Lower lobe of right lung (tissue), 2 donors: ENCODE measurements at places on chromosomes 11 and 22.

- no peaks in the 10 kb centered on the region for H3K36me3 ChIP-seq
- no peak overlapping the region for H3K4me3 ChIP-seq
- H3K4me1 ChIP-seq = no peaks in the 10 kb centered on the region
- no peaks in the 10 kb centered on the region for H3K27me3 ChIP-seq
- no peak overlapping the region for H3K27ac ChIP-seq
- no peak for DNase-seq
Measured at GRCh38 chr11:125968354-125968753, 22.5 kb downstream of the VSIG10L2 start.

DNA sequence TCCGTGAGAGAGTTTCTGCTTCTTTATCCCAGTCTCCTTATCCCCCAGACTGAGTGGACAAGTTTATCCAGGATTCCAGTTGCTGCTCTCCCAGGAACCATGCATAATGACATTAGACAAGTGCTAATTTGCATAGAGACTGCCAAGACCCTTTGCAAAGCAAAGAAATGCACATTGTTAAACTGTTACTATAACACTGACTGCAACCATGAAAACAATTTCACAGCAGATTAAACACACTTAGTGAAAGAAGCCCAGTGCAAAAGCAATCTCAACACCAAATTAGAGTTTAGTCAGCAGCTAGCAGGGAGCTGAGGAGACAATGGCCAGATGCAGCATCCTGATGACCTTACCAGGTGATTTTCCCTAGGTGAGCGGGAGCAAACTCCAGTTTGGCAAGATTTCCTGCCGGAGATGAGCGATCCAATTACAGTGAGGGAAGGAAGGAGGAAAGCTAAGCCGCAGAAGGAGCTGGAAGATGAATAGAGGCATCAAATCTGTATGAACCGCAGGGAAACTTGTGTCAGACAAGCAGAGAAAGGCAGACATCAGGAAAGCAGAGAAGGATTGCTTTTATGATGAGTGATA lies 273.8 kb upstream of the B3GAT1 start:
- no peaks in the 10 kb centered on the region for H3K36me3 ChIP-seq
- H3K27me3 ChIP-seq = peaks cover 12% of the 10 kb centered on the region
- H3K4me1 ChIP-seq = no peaks in the 10 kb centered on the region
- no peak for DNase-seq

- no peaks in the 10 kb centered on the region for H3K27me3 ChIP-seq
- H3K27ac ChIP-seq = no peak overlapping the region
- no peak overlapping the region for H3K4me3 ChIP-seq
Measured at GRCh38 chr11:15793043-15793996, 563.0 kb downstream of the SOX6 start.

- peak overlapping the region; percentile 26 for H3K27ac ChIP-seq
- H3K4me1 ChIP-seq = peaks cover 7% of the 10 kb centered on the region
- H3K36me3 ChIP-seq = peaks cover 26% of the 10 kb centered on the region
- no peaks in the 10 kb centered on the region for H3K27me3 ChIP-seq
- no peak overlapping the region for H3K4me3 ChIP-seq
- no peak for DNase-seq
Measured at GRCh38 chr11:71991494-71991893, 7.2 kb upstream of the IL18BP start.

GRCh38 chr22:46833228-46833627 lies 70.8 kb downstream of the TBC1D22A start:
- H3K4me3 ChIP-seq = no peak overlapping the region
- H3K36me3 ChIP-seq = peaks cover 7% of the 10 kb centered on the region
- no peak for DNase-seq
- no peaks in the 10 kb centered on the region for H3K27me3 ChIP-seq
- peaks cover 25% of the 10 kb centered on the region for H3K4me1 ChIP-seq

DNA sequence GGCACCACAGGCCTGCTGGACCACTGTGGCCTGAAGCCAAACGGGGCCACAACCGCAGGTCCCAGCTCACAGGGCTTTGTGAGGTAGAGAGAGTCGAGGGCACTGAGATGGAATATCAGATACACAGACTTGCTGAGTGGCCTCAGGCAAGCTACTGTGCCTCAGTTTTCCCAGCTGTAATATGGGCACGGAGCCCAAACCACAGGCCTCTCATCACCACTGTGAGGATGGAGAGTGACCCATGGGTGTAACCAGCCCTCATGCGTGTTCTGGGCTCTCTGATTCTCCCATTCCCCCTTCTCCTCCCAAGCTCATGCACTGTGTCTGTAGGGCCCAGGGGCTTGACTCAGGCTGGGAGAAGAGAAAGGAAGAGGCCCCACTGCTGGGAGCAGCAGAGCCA lies 4.2 kb downstream of the UNC93B1 start:
- no peak overlapping the region for H3K4me3 ChIP-seq
- peak; percentile 20 for DNase-seq
- H3K4me1 ChIP-seq = peaks cover 33% of the 10 kb centered on the region
- peaks cover 6% of the 10 kb centered on the region for H3K36me3 ChIP-seq
- no peaks in the 10 kb centered on the region for H3K27me3 ChIP-seq

- peak overlapping the region; percentile 64 for H3K27ac ChIP-seq
- peak; percentile 87 for DNase-seq
- peaks cover 59% of the 10 kb centered on the region for H3K4me1 ChIP-seq
- H3K4me3 ChIP-seq = peak overlapping the region; percentile 55
Measured at GRCh38 chr11:3160252-3161031, 4.7 kb downstream of the OSBPL5 start.

GRCh38 chr22:38148245-38148644 lies 33.4 kb downstream of the PLA2G6 start:
- H3K36me3 ChIP-seq = no peaks in the 10 kb centered on the region
- peaks cover 17% of the 10 kb centered on the region for H3K4me1 ChIP-seq
- H3K27ac ChIP-seq = no peak overlapping the region
- H3K27me3 ChIP-seq = no peaks in the 10 kb centered on the region

DNA sequence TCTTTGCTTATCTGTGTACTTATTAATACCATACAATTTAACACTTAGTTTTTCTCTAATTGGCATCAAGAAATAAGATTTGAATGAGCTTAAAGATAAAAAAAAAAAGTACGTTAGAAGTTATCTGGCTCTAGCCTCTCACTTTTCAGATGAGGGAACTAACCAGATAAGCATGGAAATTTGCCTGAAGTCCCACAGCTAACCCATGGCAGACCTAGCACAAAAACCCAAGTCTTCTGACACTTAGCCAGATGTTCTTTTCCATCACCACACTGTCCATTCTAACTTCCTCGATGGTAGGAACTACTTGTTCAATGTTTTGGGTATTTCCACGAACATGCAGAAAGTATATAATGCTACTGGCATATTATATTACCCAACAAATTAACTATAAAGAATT lies 7.4 kb upstream of the SOX6 start:
- H3K27ac ChIP-seq = no peak overlapping the region
- no peaks in the 10 kb centered on the region for H3K4me1 ChIP-seq
- no peaks in the 10 kb centered on the region for H3K36me3 ChIP-seq
- H3K4me3 ChIP-seq = no peak overlapping the region

- no peaks in the 10 kb centered on the region for H3K27me3 ChIP-seq
- no peaks in the 10 kb centered on the region for H3K36me3 ChIP-seq
- H3K27ac ChIP-seq = no peak overlapping the region
- DNase-seq = no peak
- H3K4me3 ChIP-seq = no peak overlapping the region
- no peaks in the 10 kb centered on the region for H3K4me1 ChIP-seq
Measured at GRCh38 chr11:108743851-108744250, 79.0 kb downstream of the DDX10 start.

- H3K4me1 ChIP-seq = no peaks in the 10 kb centered on the region
- peaks cover 14% of the 10 kb centered on the region for H3K36me3 ChIP-seq
- no peak overlapping the region for H3K27ac ChIP-seq
- DNase-seq = no peak
- no peaks in the 10 kb centered on the region for H3K27me3 ChIP-seq
- H3K4me3 ChIP-seq = no peak overlapping the region
Measured at GRCh38 chr22:42509548-42509947, 10.0 kb downstream of the RRP7A start.

DNA sequence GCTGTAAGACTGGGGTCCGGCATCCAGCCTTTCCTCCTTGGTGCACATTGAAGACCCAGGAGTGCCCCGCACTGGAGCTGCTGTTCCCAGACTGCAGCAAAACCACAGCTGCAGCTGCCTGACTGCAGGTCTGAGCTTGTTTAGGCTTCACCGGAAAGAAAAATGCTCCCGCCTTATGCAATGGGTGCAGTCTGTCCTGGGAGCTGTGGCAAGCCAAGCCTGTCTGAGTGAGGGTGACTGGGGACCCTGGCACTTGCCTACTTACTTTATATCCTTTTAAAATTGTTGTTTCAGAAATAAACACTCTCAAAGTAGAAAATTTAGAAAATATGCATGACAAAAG lies 23.3 kb upstream of the CD44 start:
- no peaks in the 10 kb centered on the region for H3K27me3 ChIP-seq
- H3K36me3 ChIP-seq = no peaks in the 10 kb centered on the region
- no peak for DNase-seq

- H3K4me1 ChIP-seq = no peaks in the 10 kb centered on the region
- H3K27ac ChIP-seq = no peak overlapping the region
- H3K36me3 ChIP-seq = no peaks in the 10 kb centered on the region
- no peak overlapping the region for H3K4me3 ChIP-seq
- DNase-seq = no peak
- no peaks in the 10 kb centered on the region for H3K27me3 ChIP-seq
Measured at GRCh38 chr11:131897956-131898355, 527.5 kb downstream of the NTM start.

DNA sequence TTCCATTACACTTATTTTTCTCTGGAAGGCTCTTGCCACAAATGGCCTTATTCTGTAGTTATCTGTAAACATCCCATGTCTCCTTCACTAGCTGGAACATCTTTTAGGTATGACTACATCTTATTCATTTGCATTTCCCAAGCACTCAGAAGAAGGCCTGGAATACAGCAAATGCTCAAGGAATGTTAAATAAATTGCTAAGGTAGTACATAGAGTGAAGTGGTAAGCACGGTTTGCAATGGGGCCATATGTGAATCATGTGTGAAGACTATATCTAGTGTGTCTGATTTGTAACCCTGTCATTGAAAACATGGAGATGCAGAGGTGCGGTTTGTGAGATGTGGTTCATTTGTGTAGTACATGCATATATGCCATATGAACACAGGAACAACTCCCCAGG lies 33.5 kb downstream of the GDPD4 start:
- H3K4me1 ChIP-seq = no peaks in the 10 kb centered on the region
- H3K27ac ChIP-seq = no peak overlapping the region
- H3K4me3 ChIP-seq = no peak overlapping the region

DNA sequence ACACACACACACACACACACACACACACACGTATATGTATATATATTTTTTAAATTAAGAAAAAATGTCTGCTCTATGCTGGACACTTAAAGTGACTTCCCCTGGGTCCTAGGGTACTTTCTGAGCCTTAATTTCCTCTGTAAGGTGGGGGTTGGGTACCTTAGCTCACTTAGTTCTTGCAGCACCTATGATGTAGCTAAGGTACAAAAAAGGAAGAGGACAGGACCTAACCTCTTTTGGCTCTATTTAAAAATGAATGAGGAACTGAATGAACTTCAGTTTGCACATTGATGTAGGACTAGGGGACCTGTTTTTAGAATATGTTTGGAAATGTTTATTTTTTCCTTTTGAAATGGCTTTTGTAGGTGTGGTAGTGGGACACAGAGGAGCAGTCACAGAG lies 11.1 kb downstream of the SREBF2 start:
- peaks cover 7% of the 10 kb centered on the region for H3K36me3 ChIP-seq
- no peaks in the 10 kb centered on the region for H3K27me3 ChIP-seq
- H3K4me3 ChIP-seq = no peak overlapping the region
